ENCODE measurements at places on chromosomes 11 and 22.

DNA sequence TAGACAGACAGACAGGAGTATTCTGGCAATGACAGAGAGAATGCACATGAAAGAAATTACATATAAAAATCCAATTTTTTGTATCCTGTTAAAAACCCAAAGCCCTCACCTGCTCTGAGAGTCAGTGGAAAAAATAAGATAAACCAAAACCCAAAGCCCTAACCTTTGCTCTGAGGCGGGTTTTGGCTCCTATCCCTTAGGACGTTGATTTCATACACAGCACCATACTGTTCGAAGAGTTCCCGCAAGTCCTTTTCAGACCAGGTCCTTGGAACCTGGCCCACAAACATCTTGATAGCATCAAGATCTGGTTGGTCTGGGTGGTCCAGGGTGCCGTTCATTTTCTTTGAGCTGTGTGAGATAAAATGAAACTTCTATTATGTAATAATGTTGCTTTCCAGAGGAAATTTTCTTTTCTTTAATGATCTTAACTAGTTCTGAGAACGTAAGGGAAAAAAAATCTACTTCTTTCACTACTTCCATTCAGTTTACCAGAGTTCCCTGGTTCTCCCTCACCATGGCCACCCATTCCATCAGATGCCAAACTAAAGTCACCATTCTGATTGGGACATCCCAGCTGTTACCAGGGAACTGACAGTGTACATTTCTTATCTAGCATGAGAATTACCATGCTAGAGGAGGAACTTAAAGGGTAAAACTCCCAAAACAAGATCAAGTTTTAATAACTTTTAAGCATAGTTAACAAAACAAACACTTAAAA lies 39.9 kb upstream of the RAPSN start:
- no peak for DNase-seq

- no peak for DNase-seq
These were observed 304.1 kb upstream of the TENM4 start for GRCh38 chr11:79744941-79745340.

GRCh38 chr11:96738311-96738710 lies 348.5 kb downstream of the JRKL start:
- DNase-seq = no peak

GRCh38 chr11:113505541-113506375 lies 30.6 kb upstream of the DRD2 start:
- DNase-seq = no peak

GRCh38 chr11:47403571-47403970 lies 4.8 kb upstream of the SLC39A13 start:
- DNase-seq = no peak

DNA sequence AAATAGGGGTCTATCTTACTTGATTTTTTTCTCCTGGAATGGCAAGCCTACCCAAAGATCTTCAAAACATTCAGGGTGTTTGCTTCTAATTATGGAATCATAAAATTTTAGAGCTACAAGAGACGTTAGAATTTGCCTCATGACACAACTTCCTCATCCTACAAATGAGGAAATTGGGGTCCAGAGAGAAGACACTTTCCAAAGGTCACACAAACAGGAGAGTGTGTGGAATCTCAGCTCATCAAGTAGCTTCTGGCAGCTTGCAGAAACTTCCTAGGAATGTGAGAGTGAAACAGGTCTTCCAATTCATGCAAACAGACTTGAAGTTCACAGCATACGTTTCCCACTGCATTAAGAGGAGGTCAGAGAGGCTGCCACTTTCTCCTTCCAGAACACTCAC lies 976.0 kb downstream of the OPCML start:
- DNase-seq = no peak

GRCh38 chr22:29524442-29525191 lies 28.9 kb downstream of the THOC5 start:
- no peak for DNase-seq

DNA sequence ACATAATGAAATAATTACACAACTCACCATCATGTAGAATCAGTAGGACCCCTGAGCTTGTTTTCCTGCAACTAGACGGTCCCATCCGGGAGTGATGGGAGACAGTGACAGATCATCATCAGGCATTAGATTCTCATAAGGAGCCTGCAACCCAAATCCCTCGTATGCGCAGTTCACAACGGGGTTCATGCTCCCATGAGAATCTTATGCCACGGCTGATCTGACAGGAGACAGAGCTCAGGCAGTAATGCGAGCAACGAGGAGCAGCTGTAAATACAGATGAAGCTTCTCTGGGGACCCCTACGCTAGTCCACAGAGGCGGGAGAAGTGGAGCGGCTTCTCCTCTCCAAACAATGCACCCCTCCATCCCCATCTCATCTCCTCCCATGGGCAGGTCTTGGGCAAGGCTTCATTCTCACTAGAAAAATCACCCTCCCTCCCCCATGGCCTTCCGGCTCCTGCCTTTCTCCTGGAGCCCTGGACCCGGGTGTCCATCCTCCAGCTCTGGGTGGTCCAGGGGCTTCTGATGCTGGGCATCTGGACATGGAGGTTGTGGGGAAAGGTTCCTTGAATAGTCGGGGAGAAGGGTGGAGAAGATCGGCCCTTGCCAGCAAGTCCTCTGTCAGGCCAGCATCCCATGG lies 16.2 kb upstream of the RAC2 start:
- no peak for DNase-seq

DNA sequence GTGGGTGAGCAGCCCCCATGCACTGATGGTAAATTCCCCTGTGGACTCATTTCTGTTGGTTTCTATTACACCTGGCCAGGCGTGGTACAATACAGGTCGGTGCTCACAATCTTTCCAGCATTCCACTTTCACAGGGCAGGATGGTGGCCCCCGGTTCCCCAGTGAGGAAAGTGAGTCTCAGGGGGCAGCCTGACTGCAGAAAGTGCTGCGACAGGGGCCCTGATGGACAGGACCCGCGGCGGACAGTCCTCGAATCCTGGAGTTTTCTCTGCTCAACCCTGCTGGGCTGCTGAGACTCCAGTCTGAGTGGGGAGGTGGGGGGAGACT lies 3.1 kb upstream of the PGGHG start:
- no peak for DNase-seq

- DNase-seq = no peak
These were observed 85.2 kb upstream of the GRAMD1B start for GRCh38 chr11:123344790-123345357.

DNA sequence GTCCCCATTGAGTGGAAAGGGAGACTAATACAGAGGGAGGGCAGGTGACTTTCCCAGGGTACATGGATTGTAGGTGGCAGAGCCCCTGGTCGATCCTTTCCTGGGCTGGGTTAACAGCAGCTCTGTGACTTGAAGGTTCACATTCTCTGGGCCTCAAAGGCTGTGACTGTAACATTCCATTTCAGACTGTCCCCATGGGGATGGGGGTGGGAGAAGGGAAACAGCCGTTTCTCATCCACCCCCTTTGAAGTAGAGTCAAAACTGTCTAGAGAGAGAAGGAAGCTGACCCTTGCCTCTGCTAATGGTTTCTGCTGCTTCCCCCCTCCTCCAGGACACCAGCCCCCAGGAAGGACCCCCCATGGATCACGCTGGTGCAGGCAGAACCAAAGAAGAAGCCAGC lies 19.2 kb downstream of the MICALL1 start:
- no peak for DNase-seq

- DNase-seq = no peak
These were observed 91.6 kb downstream of the DBX1 start for GRCh38 chr11:20068691-20069090.

DNA sequence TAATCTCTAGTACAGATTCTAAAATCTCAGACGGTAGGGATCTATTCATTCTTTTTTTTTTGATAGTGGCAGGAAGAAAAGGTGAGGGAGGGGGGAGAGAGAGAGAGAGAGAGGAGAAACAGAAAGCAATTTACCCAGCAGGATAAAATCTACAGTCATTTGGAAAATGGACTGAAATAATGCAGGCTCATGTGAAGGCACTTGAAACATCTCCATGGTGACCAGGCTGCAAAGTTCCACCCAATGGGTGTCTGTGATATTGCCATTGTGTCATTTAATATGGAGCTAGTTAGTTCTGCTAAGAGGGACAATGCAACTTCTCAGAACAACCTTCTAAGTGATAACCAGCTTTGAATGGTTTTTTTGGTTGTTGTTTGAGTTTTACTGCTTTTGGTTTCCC lies 165.2 kb upstream of the RAG2 start:
- DNase-seq = no peak

GRCh38 chr11:74559110-74559933 lies 33.1 kb upstream of the POLD3 start:
- DNase-seq = no peak

- DNase-seq = no peak
These were observed 60.7 kb downstream of the STK33 start for GRCh38 chr11:8533332-8533731.

GRCh38 chr11:6602096-6602940 lies 1.1 kb downstream of the RRP8 start:
- DNase-seq = no peak

DNA sequence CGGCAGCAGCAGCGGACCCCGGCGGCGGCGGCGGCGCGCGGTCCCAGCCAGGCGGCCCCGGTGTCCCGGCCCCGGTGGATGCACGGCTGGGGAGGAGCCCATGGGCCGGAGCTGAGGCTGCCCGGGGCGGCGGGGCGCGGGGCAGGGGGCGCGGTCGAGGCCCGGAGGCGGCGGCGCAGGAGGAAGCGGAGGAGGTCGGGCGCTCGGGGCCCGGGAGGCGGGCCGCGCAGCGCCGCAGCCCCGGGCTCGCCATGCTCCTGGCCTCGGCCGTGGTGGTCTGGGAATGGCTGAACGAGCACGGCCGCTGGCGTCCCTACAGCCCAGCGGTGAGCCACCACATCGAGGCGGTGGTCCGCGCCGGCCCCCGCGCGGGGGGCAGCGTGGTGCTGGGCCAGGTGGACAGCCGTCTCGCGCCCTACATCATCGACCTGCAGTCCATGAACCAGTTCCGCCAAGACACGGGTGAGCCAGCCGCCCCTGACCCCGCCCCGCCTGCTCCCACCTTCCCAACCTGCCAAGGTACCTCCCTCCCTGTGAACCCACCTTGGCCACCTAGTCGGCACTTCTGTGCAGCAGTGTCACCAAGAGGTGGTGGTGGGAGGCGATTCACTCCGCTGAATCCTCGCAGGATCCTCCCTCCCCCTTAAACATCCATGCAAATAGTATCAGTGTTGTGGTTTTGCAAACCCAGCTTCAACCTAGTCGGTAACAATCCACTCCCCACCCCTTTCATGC lies 580 bp downstream of the DTX4 start:
- no peak for DNase-seq

DNA sequence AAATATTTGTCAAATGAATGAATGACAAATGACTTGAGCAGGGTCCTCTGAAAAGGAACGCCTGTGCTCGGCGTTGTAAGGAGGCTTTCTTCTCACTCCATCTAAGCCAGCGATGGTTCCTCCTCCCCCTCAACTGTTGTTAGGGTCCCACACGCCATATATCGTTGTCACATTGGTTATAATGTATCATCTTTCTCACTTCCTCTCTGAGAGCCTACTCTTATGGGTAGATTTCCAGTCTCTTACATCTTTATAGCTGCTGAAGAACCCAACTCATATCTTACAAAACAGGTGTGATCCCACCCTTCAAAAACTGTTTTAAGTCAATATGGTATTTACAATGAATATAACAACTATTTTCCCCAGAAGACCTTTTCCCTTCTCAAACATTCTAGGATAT lies 81.5 kb downstream of the NAV2 start:
- DNase-seq = no peak

DNA sequence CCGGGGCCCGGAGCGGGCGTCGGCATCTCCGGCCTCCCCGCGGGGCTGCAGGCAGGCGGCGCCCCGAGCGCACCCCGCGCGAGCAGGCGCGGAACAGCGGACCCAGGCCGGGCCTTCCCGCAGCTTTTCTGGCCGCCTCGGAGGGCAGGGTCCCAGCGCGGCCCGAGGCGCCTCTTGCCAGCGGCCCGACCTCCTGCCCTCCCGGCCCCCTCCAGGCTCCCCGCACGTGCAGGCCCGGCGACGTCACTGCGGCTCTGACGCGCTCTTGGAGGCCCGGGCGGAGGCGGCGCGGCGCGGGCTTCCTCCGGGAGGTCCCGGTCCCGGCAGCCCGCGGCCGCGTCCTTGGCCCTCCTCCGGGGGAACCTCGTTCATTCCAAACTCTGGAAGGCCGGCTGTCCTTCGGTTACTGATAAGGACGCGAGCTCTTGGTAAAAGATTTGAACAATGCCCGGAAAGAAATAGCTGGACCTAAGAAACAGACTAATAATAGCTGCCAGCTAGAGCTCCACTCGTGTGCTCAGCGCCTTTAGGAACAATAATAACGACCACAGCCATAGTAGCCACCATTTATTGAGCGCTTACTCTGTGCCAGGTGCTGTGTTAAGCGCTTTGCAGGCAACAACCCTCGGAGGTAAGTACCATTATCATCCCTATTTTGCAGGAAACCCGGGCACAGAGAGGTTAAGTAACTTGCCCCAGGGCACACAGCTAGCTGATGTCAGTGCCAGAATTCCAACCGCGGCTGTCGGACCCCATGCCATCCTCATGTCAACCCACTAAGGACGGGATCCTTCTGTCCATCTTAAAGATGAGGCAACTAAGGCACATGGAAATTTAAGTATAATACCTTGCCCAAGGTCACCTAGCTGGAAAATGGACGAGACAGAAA lies 39.1 kb upstream of the CREB3L1 start:
- DNase-seq = no peak

DNA sequence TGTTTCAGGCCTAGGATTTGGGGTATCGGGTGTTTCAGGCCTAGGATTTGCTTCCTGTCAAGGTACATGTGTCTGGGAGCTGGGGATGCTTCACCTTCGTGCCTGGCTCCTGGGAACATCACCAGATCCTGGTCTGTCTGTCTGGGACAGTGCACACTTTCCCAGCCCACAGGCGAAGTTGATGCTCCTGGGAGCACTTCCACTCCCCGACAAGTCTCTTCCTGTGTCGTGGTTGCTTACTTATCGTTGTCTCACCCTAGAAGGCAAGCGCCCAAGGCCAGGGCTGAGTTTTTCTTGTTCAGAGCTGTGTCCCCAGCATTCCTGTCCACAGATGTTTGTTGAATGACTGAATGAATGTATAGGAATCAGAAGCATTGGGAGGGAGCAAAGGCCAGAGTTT lies 71.5 kb downstream of the LINC01488 start:
- DNase-seq = no peak

DNA sequence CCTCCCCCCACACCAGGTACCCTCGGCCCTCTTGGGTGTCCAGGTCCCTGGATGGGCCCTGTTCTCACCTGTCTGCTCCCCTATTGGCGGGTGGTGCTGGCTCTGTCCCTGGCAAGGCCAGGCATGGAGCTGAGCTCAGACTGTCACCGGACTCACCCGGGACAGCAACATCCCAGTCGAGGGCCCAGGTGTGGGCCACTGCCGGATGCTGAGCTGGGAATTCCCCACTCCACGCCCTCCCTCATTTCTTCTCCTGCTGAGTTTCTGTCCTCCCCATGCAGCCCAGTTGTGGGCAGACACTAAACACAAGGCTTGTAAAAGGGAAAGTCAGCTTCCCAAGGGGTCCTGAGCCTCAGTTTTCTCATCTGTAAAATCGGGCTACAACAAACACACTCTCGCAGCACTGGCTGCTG lies 2.0 kb upstream of the AP5B1 start:
- no peak for DNase-seq

DNA sequence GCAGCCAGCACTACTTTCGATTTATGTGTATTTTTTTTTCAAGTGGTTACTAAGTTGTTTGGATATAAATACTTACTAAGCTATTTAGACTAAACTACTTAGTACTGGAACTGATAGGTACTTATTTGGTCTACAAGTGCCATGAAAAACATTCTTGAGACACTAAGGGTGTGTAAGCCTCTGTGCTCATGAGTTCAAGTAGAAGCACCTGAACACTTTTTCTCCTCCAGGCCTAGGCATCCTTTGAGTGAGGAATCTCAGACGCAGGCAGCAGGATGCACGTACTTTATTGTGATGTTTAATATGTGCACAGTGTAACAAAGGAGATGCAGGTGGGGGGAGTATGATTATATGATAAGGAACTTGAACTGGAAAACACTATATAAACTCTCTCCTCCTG lies 7.8 kb downstream of the TESMIN start:
- no peak for DNase-seq
